Islet precursor cell (in vitro differentiated cells): ENCODE measurements at places on chromosomes 5 and 9.

- DNase-seq = peak; percentile 96
Observed at GRCh38 chr5:8829323-8830029, 716.4 kb downstream of the SEMA5A start.

DNA sequence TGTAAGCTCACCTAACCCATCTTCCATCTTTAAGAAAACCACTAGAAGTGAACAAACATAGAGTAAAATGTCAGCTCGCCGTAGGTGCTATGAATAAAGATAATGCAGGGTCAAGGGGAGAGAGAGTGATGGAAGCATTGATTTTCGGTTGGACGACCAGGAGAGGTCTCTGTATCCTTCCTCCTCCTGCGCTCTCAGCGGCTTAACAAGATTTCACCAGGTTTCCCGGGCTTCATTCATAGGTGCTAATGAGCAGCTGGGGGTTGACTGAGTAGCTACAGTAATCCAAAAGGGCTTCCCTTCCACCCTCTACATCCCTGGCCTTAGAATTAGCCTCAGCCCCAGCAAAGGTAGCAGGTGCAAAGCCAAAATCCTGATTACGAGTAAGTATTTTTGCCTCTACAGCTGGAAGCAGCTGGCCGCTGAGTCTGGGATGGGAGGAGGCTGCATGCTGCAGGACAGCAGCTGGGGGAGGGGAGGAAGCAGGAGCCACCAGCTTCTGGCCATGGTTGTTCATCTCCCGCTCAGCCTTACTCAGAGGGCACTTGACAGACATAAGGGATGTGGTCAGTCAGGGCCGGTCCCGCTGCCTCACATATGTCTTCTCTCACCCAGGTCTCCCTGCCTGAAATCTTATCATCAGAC, 112.0 kb upstream of the IL12B start:
- DNase-seq = peak; percentile 64

GRCh38 chr9:91193658-91194391, 167.9 kb downstream of the AUH start:
- peak; percentile 97 for DNase-seq

- no peak for DNase-seq
Observed at GRCh38 chr9:126499911-126500599, 113.7 kb upstream of the LMX1B start.

GRCh38 chr5:33282157-33282556, 158.6 kb upstream of the TARS1 start:
- DNase-seq = no peak

DNA sequence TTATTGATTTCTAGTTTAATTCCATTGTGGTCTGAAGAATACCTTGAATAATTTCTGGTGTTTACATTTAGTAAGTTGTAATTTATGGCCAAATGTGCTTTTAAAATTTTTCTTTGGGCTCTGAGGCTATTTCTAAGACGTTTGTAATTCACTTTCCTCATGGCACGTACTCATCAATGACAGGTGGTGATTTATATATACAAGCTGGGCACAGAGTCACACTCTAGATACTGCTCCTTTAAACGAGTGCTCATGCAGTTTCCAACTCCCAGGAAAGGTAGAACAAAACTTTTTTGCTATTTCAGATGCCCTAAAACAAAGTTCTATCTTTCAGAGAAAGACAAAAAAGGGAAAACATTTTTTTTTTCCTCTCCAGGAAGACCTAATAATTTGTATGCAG, 146.9 kb downstream of the AUH start:
- no peak for DNase-seq

- peak; percentile 89 for DNase-seq
Observed at GRCh38 chr9:137461663-137462395, 2.7 kb upstream of the NSMF start.

GRCh38 chr9:114289571-114290481, 33.1 kb upstream of the ORM1 start:
- DNase-seq = peak; percentile 52

GRCh38 chr5:139473565-139473964, 2.8 kb downstream of the SMIM33 start:
- no peak for DNase-seq

GRCh38 chr9:100730086-100730485, 152.2 kb downstream of the CAVIN4 start:
- DNase-seq = no peak

DNA sequence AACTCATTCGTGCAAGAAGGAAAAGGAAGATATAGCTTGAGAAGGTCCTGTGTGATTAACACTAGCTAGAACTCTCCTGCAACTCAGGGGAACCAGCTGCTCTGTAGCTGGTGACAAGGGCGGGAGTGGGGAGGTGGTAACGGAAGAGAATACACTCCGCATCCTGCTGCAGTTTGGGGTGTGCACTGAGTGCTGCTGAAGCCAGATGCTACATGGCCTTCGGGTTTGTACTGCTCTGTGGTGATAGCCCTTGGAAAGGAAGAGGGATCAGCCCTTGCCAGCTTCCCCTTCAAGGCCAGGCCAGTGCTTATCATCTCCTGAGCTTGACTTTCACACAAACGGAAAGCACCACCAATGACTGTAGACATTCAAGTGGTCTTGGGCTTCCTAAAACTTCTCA, 34.3 kb downstream of the FRMD3 start:
- no peak for DNase-seq

DNA sequence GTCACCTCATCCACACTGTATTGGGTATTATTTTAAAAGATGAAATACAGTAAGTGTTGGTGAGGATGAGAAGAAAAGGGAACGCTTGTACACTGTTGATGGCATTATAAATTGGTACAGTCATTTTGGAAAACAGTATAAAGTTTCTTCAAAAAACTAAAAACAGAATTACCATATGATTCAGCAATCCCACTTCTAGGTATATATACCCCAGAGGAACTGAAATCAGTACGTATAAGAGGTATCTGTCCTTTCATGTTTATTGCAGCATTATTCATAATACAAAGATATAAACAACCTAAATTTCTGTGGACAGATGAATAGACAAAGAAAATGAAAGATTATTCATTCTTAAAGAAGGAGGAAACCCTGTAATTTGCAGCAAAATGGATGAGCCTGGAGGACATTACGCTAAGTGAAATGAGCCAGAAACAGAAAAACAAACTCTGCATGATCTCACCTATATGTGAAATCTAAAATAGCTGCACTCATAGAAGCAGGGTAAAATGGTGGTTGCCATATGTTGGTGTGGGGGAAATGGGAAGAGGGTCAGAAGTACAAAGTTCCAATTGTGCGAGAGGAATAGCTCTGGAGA, 191.6 kb downstream of the TRIM36 start:
- DNase-seq = no peak

GRCh38 chr9:5186416-5187169, 1.2 kb upstream of the INSL6 start:
- peak; percentile 73 for DNase-seq

DNA sequence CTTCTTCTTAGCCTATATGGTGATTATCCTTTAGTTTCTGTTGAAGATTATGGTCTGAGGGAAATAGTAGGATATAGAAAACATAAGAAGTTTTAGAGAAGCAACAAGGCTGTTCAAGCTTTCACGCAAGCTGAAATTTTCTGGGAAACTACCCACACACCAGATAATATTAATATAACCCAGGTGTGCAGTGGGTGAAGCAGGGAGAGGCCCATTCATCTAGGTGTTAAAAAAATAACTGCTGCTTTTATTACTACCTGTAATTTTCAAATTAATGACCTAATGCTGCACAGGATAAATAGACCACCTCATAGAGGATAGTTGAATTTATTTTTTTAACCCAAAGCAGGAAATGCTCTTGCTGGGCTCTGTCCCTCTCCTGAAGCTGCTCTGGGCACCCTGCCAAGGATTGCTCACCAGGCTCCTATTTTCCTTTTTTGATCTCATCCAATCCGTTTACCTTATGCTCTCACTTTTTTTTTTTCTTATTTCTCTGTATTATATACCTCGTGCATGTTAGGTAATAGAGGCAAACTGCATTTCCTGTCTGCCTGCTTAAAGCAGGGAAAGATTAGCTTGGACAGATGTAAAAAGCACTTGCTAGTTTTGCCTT, 124.3 kb upstream of the SLC12A2 start:
- no peak for DNase-seq

- DNase-seq = no peak
Observed at GRCh38 chr5:32276173-32276853, 36.4 kb downstream of the MTMR12 start.

DNA sequence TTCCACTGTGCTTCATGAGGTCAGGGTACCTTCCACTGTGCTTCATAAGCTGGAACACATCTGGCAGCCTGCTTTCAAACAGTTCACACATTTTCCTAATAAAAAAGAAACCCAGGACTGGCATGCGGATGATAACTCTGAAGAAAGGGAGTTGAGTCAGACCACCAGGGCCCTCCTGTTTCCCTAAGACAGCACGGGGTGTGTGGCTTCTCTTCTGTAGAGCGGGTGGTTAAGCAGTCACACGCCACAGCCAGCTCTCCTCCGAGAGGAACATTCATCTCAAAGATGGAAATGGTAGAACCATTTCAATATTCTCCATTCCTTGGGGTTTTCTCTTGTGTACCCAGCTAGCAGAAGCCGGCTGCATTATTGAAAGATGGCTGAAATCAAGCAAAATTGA, 128.1 kb upstream of the LMX1B start:
- DNase-seq = no peak

DNA sequence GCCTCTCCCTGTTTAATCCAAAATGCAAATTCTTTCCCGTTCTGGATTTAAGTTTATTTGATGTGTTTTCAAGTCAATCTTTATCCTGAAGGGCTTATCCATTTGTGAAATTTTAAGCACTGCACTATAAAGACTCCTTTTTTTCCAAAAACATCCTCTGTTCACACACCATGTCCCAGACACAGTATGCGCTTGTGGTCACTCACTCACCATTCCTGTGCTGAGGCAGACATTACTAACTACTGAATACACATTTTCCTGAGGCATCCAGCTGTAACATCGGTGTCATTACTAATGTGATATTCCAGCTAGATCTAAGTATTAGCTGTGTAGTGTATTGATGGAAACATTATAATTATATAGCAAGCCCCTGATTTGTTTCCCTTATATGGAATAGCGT, 298.4 kb downstream of the KCTD16 start:
- DNase-seq = no peak

GRCh38 chr9:37929441-37929895, 25.5 kb upstream of the SLC25A51 start:
- DNase-seq = no peak

- DNase-seq = no peak
Observed at GRCh38 chr9:112771359-112772214, 21.0 kb downstream of the SNX30 start.

DNA sequence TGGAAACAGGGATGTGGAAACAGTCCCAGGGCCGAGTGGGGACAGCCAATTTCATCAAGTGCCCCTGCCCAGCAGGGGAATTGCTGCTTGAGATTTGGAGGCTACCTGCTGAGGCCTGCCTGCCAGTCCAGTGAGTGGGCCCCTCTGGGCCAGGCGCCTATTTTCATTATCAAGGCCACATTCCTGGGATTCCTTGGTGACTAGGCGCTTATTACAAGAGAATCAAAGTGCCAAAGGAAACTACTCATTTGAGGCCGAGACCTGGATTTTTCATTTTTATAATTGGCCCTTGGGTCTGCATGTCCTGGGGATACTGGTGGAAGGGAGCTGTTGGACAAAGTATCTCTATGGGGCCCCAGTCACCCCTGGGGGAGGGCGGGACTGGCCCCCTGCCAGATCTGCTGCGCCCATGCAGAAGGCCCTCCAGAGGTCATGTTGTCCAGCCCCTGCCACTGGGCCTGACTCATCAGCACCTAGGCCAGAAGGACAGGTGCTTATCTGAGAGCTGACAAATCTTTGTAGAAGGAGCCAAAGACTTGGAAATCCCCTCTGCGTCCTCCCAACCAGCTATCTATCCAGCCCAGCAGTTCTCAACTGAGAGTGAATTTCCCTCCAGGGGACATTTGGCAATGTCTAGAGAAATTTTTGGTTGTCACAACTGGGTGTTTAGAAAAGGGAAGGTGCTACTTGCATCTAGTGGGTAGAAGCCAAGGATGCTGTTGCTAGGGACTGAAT, 45.6 kb downstream of the FOXI1 start:
- peak; percentile 95 for DNase-seq

DNA sequence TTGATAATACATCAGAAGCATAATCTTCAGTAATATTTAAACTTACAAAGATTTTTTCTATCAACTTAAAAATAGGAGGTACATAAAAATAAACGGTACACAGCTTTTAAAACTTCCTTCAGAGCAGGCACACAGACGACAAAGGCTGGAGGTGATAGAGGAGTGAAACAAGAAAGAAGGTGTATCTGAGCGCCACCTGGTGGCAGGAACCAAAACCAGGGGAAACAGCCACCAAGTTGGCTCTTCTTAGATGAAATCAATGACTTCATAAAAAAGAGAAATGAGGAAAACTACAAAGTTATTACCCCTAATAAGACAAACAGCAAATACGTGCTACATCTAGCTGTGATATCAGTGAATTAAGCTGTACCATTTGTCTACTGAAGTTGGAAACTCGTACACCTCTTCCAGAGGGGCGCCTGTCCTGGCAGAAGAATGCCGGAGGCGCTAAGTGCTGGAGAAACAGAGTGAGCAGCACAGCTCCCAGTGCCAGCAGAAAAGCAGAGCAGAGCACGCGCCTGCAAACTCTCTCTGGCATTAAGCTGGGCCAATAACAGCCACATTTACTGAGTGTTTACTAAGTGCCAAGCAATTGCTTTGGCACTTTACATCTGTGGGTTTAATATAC, 85.9 kb downstream of the SETX start:
- peak; percentile 79 for DNase-seq

DNA sequence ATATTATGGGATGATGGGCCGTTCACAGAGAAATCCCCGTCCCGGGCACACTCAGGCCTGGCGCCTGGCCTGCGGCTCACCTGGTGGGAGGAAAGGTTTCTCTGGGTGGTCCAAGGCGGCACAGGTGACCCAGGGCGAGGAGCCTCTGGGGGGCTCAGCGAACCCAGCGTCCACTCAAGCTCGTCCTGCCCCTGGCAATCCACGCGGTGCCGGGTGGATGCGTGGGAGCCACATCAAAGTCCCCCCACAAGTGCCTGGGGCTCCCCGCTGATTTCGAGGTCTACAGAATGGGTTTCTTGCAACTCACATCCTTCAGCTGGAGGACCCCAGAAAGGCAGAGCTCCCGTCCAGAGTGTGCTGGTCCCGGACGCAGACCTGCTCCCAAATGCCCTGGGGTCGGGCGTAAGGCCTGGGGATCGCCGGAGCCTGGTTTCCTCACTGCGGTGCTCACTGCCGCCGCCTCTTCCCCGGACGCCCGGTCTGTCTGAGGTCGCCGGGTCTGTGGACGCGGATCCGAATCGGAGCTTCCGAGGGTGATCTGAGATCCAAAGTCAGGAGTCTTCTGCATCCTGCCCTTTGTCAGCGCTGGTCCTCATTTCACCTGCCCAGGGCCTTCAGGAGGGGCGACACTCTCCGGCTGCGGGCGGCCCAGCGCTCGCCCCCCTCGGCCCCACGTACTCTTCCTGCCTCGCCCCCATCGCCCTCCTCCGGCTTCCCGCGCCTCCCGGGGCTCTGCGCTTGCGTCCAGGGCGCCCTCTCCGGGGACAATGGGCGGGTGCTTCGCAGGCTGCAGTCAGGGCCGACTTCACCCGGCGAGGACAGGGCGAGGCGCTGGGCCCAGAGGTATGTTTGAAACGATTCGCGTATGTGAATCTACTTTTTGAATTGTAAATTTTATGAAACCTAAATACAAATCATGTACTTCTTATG, 20.0 kb upstream of the RUFY1 start:
- peak; percentile 88 for DNase-seq

GRCh38 chr5:180341595-180341994, 11.5 kb downstream of the GFPT2 start:
- no peak for DNase-seq

GRCh38 chr5:115686051-115686737, 60.4 kb upstream of the TMED7 start:
- DNase-seq = no peak
